ENCODE measurements at places on chromosomes 7 and 10. TPM values are rescaled to one million over a fixed set of nuclear protein-coding genes. Genes with fewer than 3 reads are reported as not detected.

- DNase-seq, result no peak
These were observed 284.3 kb downstream of the TCERG1L start for GRCh38 chr10:131027256-131027655.

- DNase-seq, result no peak
These were observed 1.2 kb downstream of the SLC4A2 start for GRCh38 chr7:151060416-151061212.

DNA sequence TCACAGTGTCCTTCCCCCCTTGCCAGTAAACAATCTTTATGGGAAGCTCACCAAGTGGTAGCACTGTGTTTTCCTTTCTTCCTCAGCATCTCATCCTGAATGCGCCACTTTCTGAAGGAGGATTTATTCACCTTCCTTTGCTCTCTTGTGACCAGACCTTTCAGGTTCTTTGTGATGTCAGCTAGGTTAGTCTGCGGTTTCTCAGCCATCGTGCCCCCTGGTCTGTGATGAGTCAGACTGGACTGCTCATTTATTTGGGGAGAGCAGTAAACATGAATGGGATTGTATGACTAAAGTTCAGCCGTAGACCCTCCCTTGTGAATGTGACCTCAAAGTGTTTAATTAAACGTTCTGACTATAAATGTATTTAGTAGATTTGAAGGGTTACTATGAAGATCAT, 235.1 kb upstream of the CELF2 start:
- peak; percentile 79 for DNase-seq

Gene IFIT3
- 7.8 TPM for total RNA-seq

GRCh38 chr7:81956520-81956919, 186.7 kb upstream of the HGF start:
- peak; percentile 73 for DNase-seq

Gene MALRD1
- total RNA-seq, result 1.1 TPM

Gene ITPRID1
- not detected for total RNA-seq

DNA sequence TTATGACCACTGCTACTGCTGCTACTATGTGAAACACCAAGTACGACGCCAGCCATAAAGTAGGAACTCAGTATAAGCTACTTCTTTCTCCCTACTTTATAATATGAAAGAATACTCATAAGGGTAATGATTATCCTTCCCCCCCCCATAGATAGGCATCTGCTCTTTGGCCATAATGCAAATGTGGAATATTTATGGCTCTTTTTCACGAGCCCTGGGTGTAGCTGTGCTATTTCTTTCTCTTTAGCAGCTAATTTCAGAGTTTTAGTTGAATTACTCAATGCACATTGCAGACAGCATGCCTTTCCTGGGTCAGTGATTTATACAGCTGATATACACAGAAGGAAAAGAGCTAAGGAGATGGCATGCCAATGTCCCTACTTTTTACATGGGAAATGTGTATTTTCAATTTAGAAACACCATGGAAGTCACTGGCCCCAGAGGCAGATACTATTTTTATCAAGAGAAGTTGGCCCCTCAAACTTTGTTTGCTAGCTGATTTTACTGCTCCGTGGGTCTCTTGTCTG, 234.1 kb upstream of the KIAA1217 start:
- DNase-seq, result no peak

- DNase-seq, result no peak
These were observed 84.9 kb downstream of the MAP3K8 start for GRCh38 chr10:30518907-30519306.

DNA sequence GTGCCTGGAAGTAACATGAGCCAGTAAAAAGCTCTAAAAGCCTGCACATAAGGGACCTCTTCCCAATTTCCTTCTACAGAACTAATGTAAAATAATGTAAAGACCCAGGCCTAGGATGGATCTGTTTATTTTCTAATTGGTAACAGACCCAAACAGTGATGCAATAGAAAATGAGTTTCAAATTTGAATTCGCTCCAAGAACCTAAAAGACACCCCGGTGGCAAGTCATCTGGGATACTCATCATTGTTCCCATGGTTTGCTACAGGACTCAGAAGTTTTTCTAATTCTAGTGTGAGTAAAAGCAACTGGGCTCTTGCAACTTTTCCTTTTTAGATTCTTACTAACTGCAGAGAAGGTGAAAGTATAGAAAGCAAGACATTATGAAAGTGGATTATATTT, 271.3 kb upstream of the CACNA2D1 start:
- peak; percentile 46 for DNase-seq

DNA sequence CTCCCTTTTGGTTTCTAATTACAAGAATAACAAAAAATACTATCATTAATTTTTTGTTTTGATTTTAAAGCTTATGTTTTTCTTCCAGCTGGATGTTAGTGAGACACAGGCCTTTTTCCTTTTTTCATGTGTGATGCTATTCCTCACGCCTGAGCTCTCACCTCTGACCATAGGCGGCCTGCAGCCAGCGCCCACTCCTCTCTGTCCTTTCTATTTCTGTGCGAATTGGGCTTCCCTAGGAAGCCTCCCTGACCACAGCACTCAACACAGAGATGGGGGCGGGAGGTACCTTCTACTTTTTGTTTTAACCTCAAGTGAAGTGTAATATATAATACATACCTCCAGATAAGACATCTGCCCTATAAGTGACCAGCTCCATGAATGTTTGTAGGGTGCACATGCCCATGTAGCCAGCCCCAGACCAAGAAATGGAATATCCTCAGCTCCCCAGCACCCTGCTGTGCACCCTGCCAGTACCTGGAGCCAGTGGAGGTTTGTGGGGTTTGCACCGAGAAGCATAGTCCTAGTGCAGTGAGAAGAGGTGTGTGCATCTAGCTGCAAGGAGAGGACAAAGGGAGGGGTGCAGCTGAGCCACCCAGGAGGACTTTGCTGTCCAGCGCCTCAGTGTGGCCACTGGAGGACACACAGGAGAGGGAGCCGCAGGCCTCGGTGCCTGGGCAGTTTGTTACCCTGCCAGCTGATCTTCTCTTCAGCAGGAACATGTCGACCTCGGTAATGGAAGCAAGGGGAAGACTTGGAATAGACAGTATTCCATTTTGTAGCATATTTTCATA, 38.5 kb downstream of the BNIP3 start:
- DNase-seq, result no peak

GRCh38 chr7:128076196-128076795, 45.1 kb upstream of the LRRC4 start:
- DNase-seq, result no peak

Gene PSTK
- 4.1 TPM for total RNA-seq

All from IMR-90 (cell line).